D341Med (cell line): ENCODE measurements at places on chromosomes 5 and 9.

- no peak for DNase-seq
These were observed 132.9 kb downstream of the RNF180 start for GRCh38 chr5:64298586-64298985.

- DNase-seq, result no peak
These were observed 29.7 kb downstream of the LARP1 start for GRCh38 chr5:154784856-154785255.

- DNase-seq, result no peak
These were observed 53.0 kb upstream of the SIMC1 start for GRCh38 chr5:176185133-176185733.

GRCh38 chr5:30956251-30956650 is 237.2 kb upstream of the CDH6 start:
- no peak for DNase-seq
